ENCODE measurements at places on chromosomes 4 and X. TPM values are rescaled to one million over a fixed set of nuclear protein-coding genes. Genes with fewer than 3 reads are reported as not detected.

Gene PCDH19
- 0.26 TPM for total RNA-seq

Gene MAGEE2
- not detected for total RNA-seq

Gene HSFX3
- total RNA-seq = not detected

Gene SMPX
- not detected for total RNA-seq

Gene ANTXR2
- 107 TPM for total RNA-seq

Gene ATP7A
- total RNA-seq = 13.6 TPM

Gene SPANXN3
- not detected for total RNA-seq

Gene ERCC6L
- not detected for total RNA-seq

Gene TCEAL9
- total RNA-seq = 107 TPM

Gene NPY5R
- total RNA-seq = not detected

Gene SPRY1
- 14.9 TPM for total RNA-seq

Gene TCEAL6
- total RNA-seq = not detected

Gene OTUD6A
- total RNA-seq = not detected

Gene SPANXD
- total RNA-seq = not detected

Gene TBX22
- total RNA-seq = not detected

Gene SPANXN4
- not detected for total RNA-seq

Gene SORCS2
- 0.17 TPM for total RNA-seq

Gene SLC38A5
- 21.8 TPM for total RNA-seq
